Caudate nucleus (tissue), 63 donors: ENCODE measurements at places on chromosomes 16 and 17.

DNA sequence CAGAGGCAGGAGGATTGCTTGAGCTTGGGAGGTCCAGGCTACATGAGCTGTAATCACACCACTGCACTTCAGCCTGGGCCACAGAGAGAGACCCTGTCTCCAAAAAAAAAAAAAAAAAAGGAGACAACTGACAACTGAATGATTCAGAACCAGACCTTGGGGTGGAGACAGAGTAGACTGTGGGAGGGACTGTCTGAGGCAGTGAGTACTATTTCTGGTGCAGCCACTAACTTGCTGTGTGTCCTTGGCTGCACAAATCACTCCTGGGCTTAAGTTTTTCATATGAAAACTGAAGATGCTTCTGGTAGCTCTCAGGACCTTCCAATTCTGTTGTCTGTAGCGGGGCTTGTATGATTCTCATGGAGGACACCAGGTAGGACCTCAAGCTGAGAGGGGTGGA, 5.8 kb downstream of the ASB16 start:
- no peak for DNase-seq

DNA sequence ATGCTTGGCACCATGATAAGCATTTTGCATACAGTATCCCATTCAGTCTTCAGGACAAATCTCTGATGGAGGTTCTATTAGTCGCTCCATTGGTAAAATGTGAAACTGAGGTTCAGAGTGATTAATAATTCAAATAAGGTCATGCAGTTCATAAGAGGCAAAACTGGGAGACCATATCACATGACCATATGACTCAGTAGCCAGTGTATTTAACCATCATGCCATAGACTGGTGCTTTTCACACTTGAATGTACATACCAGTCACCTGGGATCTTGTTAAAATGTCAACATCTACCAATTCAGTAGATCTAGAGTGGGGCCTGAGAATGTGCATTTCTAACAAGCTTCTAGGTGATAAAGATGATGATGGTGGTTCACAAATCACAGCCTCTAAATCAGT, 4.3 kb downstream of the ACSM3 start:
- DNase-seq, result no peak

- no peak for DNase-seq
Measured at GRCh38 chr17:540631-541030, 174.0 kb downstream of the VPS53 start.

GRCh38 chr16:53212893-53213223, 158.1 kb downstream of the CHD9 start:
- no peak for DNase-seq

- no peak for DNase-seq
Measured at GRCh38 chr16:79535130-79535529, 65.4 kb downstream of the MAF start.

GRCh38 chr16:83768986-83769385, 38.8 kb upstream of the HSBP1 start:
- DNase-seq, result no peak

DNA sequence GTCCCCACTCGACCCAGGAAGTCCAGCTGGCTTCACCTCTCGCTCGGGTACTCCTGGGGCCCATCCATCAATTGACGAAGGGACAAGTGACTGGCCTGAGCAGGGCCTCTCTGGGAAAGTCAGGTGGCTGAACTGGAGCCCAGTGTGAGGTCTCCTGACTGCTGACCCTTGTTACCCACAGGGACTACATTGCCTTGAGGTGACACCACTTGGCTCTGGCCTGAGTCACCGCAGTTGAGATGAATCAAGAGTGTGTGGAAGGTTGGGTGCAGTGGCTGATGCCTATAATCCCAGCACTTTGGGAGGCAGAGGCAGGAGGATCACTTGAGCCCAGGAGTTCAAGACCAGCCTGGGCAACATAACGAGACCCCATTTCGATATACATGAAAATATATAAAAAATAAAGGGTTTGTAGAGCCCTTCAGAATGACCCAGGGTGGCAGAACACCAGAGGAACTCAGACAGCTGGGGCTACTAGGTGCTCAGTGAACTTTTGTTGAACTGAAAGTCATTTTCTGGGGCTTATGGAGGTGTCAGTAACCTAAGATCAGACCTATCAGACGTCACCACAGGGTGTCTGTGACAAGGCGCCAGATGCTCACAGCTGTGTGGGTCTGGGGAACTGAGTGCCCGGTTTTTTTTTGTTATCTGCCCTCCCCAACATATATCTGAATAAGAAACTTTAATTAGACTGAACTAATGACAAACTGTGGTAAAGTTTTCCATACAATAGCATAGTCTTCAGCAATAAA, 14.8 kb upstream of the ZFP90 start:
- DNase-seq, result no peak

- no peak for DNase-seq
Measured at GRCh38 chr17:75115555-75115954, 5.8 kb downstream of the ARMC7 start.

- no peak for DNase-seq
Measured at GRCh38 chr16:2250652-2251295, 613 bp downstream of the ECI1 start.

- no peak for DNase-seq
Measured at GRCh38 chr17:14297161-14297851, 3.6 kb upstream of the HS3ST3B1 start.

GRCh38 chr17:48478224-48479013, 48.4 kb upstream of the SKAP1 start:
- no peak for DNase-seq

GRCh38 chr16:87086575-87086974, 230.6 kb downstream of the C16orf95 start:
- no peak for DNase-seq

GRCh38 chr17:60395508-60396065, 3.7 kb upstream of the USP32 start:
- no peak for DNase-seq

- DNase-seq, result no peak
Measured at GRCh38 chr16:67390816-67391423, 2.4 kb downstream of the TPPP3 start.

GRCh38 chr16:57886427-57886826, 84.1 kb upstream of the KIFC3 start:
- DNase-seq, result no peak

GRCh38 chr16:7583396-7583795, 250.8 kb downstream of the RBFOX1 start:
- DNase-seq, result no peak

GRCh38 chr17:17169396-17169795, 36.7 kb downstream of the PLD6 start:
- DNase-seq, result no peak

- DNase-seq, result no peak
Measured at GRCh38 chr17:42346481-42346880, 41.8 kb downstream of the STAT3 start.

- no peak for DNase-seq
Measured at GRCh38 chr16:67035364-67035763, 6.4 kb downstream of the CBFB start.

- DNase-seq, result no peak
Measured at GRCh38 chr16:87601401-87601981, 817 bp upstream of the JPH3 start.

DNA sequence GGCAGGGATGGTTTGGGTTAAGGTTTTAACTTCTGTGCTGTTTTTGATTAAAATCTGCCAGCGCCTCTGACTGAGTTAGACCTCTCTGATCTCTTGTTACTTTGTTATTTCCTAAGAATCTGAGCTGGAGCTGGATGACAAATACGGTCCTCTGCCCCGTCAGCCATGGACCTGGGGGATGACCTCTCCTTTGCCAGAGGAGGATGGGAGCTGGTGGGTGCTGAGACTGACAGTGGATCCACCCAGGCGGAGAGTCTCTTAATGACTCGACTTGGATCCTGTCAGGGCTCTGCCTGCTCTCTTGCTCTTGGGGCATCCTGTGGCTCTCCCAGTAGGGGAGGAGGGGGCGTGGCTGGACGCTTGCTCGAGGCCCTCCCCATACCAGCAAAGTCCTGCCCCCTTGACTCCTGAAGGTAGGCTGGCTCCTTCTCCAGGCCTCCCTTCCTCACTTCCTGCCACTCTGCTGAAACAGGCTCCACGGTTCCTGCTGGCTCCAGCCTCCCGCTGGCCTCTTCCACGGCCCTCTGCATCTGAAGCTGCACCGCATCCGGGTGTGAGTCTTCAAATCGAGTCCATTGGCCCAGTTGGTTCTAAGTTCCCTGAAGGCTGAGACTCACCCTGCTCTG, 24.8 kb upstream of the MAP3K14 start:
- DNase-seq, result no peak

DNA sequence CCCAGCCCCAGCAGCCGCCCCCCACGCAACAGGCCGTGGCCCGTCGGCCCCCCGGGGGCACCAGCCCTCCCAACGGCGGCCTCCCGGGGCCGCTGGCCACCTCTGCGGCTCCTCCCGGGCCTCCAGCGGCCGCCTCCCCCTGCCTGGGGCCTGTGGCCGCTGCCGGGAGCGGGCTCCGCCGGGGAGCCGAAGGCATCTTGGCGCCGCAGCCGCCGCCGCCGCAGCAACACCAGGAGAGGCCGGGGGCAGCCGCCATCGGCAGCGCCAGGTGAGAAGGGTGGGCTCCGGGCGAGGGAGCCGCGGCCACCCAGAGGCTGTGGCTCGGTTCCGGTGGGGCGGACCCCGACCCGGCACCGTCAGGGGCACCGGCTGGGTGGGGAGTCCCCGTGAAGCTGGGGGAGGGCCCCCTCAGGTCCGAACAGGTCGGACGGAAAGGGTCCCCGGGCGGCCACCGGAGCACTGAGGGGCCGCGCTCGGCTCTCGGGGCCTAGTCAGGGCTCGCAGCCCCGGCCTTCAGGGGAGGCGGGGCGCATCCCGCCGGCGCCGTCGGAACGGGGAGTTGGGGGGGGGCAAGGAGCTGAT, 583 bp downstream of the ATXN2L start:
- no peak for DNase-seq

DNA sequence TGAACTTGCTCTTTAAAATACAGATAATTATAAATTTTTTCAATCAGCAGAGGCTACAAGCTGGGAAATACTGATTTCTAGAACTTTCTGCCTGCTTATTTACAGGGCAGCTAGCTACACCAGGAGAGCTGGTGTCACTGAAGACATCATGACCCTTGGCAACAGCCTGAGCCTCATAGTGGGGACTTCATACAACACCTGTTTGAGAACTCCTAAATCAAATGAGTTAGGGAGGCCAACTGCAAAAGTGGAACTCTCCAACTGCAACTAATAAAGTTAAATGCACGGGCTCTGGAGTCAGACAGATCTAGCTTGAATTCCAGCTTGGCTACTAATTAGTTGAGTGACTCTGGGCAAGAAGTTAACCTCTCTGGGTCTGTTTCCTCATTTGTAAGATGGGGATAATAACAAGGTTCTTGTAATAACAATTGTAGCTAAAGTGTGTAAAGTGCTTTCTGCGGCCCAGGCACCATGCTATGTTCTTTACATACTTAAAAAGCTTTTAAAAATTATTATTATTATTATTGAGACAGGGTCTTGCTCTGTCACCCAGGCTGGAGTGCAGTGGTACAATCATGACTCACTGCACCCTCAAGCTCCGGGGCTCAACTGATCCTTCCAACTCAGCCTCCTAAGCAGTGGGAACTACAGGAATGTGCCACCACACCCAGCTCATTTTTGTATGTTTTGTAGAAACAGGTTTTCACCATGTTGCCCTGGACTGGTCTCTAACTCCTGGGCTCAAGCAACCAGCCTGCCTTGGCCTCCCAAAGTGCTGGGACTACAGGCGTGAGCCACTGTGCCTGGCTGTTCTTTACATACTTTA, 33.4 kb downstream of the VAC14 start:
- no peak for DNase-seq

DNA sequence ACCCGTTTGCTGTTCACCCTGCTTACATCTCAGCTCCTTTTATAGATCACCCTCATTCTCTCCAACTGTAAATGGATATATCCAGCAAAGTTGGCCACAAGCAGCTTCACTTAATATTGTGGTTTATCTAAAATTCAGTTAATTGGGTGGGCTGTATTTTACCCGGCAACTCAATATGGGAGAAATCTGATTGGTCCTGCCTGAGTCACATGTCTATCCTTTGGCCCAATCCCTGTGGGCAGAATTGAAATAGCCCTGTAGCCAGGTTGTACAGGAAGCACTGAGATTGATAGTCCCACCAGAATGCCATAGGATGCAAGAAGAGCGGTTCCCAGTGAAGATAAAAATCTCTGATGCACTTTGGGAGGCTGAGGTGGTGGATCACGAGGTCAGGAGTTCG, 73.2 kb downstream of the AIPL1 start:
- DNase-seq, result no peak

DNA sequence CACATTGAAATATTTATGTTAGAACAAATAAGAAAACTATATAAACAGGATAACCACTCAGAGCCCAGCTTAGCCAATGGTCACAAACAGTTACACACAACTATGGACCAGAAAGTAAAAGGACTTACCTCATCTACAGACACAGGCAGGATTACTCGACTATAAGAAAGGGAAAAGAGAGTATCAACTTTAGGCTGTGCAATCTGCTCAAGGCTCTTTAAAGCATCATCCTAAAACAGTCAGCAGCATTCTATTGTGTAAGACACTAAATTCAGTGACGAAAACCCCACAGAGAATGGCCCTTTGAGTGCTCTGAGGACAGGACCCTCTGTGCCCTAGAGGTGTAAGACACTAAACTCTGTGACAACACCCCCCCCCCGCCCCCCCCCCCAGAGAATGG, 4.2 kb downstream of the PITPNA start:
- DNase-seq, result no peak

GRCh38 chr16:73064212-73064993, 16.5 kb upstream of the ZFHX3 start:
- no peak for DNase-seq

GRCh38 chr17:80718428-80718827, 173.8 kb downstream of the RPTOR start:
- no peak for DNase-seq

GRCh38 chr16:71995038-71995437, 5.2 kb downstream of the PKD1L3 start:
- DNase-seq, result no peak

- DNase-seq, result no peak
Measured at GRCh38 chr17:73973586-73974409, 229.7 kb upstream of the RPL38 start.

DNA sequence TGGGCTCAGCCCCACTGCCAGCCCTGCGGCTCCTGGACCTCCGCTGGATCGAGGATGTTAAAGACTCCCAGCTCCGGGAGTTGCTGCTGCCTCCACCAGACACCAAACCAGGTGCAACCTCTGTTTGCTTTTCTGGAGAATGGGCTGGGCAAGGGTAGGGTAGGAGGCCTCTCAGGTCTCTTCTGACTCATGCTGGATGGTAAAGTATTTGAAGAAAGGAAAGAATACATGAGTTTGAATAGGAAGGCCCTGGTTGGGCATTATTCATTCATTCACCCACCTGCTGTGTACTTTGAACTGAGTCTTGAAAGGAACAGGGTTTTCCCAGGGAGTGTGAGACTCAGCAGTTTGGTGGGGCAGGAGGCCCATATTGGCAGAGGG, 6.5 kb upstream of the ORAI3 start:
- DNase-seq, result no peak

DNA sequence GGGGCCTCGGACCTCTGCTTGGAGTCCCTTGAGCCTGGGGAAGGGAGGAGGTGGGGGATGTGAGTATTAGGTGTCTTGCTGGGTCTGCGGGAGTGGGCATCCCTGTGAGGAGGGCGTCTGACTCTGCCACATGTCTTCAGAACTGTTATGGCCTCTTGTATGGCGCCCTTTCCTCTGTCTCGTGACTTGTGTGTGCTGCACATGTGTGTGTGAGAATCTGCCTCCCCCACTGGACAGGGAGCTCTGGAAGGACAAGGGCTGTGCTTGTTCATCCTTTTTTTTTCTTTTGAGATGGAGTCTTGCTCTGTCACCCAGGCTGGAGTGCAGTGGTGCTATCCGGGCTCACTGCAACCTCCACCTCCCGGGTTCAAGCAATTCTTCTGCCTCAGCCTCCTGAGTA, 33.4 kb downstream of the ARHGAP23 start:
- DNase-seq, result no peak

- no peak for DNase-seq
Measured at GRCh38 chr17:67433248-67433924, 56.3 kb downstream of the PITPNC1 start.

GRCh38 chr17:77737442-77738265, 220.8 kb upstream of the TNRC6C start:
- DNase-seq, result no peak
